Stimulated activated CD4-positive, alpha-beta T cell treated with anti-CD3 and anti-CD28 coated beads, Interleukin-2, amount 100 ng/mL, for 48 hours (primary cell): ENCODE measurements at places on chromosomes 1 and 21.

- DNase-seq, result peak; percentile 44
Observed at GRCh38 chr1:204213668-204214662, at the start of gene GOLT1A. GOLT1A (minus strand) TSS chr1:204213988; CDS start chr1:204213906, 82 bp downstream.

- no peak for DNase-seq
Observed at GRCh38 chr21:21559285-21560045, 561.3 kb downstream of the NCAM2 start.

DNA sequence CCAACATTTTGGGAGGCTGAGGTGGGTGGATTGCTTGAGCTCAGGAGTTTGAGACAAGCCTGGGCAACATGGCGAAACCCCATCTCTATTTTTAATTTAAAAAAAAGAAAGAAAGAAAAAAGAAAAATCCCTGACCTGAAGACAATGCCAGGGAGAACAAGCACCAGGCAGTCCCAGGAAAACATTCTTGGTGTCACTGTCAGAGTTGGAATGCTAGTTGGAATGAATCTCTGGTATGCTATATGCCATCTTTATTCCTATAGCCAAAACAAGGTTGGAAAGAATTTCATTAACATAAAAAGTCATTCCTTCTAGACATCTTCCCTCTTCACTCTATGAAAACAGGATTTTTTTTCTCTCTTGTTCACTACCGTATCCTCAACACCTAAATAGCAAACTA lies 2.8 kb downstream of the DNAJC8 start:
- no peak for DNase-seq

- no peak for DNase-seq
Observed at GRCh38 chr1:237235091-237235490, 193.1 kb downstream of the RYR2 start.

DNA sequence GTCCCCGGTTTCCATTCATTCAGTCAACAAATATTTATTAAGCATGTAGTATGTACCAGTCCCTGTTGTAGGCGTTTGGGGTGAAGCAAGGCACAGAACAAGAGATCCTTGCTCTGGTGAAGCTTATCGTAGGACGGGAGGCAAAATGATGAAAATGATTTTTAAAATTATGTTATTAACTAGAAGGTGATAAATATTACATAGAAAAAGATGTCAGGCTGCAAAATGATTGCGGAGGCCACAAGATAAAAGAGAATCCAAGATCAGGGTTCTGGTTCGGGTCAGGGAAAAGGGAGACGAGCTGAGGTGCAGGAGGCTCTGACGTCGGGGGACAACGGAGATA lies 602 bp upstream of the CGN start:
- DNase-seq, result no peak

DNA sequence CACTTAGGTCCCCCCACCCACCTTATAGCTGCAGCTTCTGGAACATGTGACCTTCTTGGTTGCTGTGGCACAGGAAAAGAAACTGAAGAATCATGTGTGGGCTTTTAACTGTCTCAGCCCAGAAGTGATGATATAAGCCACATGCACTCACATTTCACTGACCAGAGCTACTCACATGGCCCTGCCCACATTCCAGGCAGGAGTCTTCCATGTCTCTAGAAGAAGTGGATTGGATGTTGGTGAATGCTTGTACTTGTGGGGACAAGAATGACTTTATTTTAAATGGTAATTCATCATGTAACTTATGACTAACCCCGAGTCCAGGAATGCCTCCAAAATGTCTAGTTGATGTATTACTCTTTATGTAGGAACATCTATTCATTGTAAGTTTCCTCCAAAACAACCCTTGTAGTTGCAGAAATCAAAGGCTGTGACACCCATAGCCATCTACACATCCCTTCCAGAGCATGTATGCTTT lies 15.8 kb upstream of the CAMK1G start:
- DNase-seq, result no peak

DNA sequence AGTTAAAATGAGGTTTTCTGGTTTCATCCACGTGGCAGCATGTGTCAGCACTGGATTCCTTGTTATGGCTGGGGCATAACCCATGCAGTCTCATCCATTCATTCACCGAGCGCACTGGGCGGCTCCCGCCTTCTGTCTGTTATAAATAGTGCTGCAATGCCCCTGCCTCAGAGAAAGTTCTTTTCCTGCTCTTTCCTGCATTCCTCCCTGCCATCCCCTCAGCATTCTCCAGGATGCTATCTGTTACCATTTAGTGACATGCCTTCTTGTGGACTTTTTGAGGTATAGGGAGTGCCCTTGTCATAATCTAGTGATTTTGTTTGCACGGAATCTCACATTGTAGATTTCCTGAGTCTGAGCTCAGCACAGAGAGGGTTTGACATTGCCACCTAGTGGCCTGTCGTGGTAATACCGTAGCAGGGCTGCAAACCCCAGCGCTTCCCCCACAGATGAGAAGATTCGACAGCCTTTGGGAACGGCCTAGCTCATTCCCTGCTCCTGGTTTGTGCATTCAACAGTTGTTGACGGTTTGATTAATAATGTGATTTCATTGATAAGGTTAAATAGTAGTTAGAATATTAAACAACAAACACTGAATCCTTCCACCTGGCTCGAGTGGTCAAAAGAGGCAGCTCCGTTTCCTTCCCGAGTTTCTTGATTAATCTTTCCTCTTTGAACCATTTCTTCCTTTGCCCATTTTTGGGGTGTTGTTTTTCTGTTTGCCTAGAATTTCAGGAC lies 46.3 kb downstream of the UMODL1 start:
- DNase-seq, result peak; percentile 79

DNA sequence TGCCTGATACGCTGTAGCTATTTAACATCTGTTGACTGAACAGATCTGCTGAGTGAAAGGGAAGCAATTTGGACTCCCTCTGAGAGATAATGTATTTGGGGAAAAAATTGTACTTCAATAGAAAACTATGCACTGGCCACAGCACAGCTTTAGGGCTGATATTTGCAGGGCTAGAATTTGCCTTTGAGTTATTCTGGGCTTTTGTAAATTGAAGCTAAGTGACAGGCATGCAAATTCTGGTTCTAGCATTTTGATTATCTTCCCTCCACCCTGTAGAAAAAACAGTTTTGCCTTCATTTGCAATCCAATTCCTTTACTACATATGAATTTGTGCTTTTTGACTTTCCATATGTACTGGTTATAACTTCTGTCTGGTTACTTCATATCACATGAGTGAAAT lies 7.9 kb downstream of the KYAT3 start:
- no peak for DNase-seq

GRCh38 chr21:42696501-42697040 lies 43.1 kb downstream of the PDE9A start:
- DNase-seq, result no peak

DNA sequence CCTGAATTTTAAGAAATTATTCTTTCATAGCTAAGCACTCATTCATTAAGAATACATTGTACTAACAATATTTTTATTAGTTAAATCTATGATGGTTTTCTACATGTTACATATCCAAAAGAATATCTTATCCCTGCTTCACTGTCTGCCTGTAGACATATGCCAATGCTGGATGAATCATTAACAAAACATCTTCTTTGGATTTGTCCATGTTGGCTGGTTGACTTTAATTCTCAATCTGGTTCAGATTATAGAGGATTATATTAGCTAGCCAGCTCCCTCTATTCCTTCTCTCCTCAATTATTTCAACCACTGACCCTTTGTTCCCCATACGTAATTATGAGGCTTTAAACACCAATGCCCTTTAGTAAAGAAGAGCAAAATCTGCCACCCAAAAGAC lies 138.9 kb upstream of the DMRTA2 start:
- DNase-seq, result no peak

- no peak for DNase-seq
Observed at GRCh38 chr1:58902830-58903513, 119.1 kb upstream of the JUN start.

- no peak for DNase-seq
Observed at GRCh38 chr1:176469450-176470010, 6.6 kb downstream of the PAPPA2 start.

DNA sequence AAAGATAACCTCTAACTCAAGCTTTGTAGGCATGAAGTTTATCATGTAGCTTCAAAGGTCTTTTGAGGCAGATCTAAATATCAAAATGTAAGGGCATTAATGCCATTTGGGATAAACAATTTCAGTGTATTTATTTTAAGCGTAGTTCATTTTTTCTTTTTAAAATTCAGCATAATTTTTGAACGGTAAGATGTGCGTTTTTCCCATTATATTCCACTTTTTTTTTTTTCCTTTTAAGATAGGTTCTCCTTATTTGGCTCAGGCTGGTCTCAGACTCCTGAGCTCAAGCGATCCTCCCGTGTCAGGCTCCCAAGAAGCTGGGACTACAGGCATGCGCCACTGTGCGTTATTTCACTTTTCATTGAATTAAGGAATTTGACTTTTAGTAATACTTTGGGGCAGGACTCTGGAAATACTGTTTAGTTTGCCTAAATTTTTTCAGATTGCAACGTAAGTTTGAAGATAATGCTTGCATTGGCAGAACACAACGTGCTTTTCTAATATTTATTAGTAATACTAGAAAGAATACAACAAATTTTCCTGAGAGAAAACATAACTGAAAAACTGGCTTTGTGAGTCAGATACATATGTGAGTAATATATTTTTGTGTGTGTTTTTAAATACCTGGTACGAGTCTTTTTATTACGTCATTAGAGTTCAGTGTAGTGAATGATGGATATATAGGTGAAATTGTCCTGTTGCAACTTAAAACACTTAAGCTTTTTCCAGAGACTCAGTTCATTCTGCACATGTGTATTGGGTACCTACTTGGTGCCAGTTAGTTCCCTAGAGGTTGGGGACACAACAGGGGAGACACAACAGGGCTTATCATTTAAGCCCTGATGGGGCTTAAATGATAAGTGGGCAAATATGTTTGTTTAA lies 2.2 kb downstream of the RALGPS2 start:
- DNase-seq, result no peak

DNA sequence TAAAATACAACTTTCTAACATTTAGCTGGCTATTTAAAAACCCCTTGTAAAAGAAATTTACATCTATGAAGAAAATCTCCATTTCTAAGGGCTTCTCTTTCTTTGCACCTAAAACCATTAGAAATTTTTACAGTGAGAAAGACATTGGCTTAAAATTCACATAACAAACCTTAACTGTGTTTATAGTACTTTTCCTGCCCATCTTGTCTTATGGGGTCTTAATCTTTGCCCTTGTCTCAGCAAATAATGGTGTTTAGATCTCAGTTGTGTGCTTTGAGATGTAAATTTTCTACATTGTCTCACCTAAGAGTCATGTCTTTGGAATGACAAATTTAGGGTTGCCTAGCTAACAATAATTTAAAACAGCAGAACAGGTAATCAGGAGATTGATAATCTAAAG lies 71.5 kb downstream of the DDAH1 start:
- DNase-seq, result no peak

DNA sequence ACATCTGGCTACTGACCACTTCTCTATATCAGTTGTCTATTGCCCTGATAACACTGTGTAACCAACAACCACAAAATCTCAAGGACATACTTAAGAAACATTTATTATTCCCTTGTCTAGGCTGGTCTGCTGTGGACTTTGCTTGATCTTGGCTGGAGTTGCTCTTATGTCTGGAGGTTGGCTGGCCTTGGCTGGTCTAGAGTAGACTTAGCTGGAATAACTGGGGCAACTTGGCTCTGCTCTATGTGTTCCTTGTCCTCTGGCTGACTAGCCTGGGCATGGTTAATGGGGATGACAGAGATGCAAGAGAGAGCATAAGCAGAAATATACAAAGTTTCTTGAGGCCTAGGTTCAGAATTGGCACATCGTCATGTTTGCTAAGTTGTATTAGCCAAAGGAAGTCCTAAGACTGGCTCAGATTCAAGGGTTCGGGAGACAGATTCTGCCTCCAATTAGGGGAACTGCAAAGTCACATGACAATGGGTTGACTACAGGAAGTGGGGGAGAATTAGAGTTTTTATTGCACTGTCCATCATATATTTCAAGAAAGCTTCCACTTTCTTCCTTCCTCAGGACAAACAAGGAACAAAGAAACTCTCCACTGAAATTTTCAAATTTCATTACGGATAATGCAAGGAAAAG lies 61.4 kb upstream of the HMCN1 start:
- no peak for DNase-seq
